Lung microvascular endothelial cell (primary cell): ENCODE measurements at places on chromosomes 12 and 14.

GRCh38 chr12:116990971-116991966 lies 80.5 kb downstream of the FBXW8 start:
- DNase-seq: no peak

DNA sequence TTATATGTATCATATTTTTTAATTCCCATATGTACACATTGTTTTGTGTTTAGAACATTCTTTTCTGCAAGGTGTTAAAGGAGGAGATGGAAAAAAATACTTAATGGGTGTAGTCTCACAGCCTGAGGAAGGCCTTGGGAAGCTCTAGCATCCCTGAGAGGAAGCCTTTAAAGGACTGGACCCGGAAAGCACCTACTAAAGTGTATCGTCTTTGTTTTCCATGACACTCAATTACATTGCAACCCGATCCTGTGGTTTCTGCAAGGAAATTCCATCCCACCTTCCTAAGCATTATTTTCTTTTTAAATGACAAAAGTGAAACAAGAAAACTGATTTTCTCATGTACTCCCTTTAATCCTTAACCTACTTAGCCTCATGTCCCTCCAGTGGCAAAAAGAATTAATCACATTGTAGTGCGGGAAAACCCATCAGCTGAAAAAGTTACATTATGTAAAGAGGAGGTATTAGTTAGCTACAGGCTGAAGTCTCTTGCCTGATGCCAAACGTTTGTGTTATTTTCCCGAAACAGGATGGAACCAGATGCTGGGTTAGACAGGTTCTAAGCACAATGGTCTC lies 147.8 kb upstream of the CPSF6 start:
- DNase-seq: no peak

- peak; percentile 34 for DNase-seq
These were observed 459.2 kb downstream of the RAD51B start for GRCh38 chr14:68278576-68279436.

DNA sequence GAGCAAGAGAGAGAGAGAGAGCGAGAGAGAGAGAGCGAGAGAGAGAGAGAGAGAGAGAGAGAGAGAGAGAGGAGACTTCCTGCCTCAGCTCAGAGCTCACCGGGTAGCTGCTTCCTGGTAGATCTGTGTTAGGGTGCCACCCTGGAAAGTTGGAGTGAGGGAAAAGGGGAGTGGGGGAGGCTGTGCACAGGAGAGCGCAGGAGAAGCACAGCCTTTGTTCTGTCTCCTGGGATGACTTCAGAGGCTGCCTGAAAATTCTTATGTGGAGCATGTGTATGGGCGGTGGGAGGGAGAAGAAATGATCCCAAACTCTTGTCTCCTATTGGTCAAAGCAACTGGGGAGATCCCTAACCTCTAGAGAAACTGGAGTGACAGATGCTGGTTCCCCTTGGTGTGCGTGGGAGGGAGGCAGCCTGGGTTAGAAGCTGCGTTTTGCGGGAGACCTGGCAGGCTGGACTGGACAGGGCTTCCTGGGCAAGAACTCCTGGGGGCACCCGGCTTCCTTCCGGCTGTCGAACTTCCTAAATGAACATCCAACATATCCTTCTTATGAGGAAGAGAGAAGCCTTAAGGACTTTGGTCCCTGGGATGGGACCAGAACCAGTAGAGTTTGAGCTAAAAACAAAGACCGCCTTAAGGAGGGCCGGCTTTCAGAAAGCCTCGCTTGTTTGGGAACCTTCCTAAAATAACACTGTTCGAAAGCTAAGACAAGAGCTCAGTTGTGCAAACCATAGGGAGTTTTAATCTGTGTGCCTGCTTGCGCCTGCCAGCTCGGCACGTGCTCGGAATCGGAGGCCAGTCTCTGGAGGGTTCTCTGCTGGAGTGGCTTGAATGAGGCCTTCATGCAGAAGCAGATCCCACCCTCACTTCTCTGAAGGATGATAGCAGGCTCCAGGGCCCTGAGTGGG lies 30.4 kb upstream of the BEGAIN start:
- no peak for DNase-seq

DNA sequence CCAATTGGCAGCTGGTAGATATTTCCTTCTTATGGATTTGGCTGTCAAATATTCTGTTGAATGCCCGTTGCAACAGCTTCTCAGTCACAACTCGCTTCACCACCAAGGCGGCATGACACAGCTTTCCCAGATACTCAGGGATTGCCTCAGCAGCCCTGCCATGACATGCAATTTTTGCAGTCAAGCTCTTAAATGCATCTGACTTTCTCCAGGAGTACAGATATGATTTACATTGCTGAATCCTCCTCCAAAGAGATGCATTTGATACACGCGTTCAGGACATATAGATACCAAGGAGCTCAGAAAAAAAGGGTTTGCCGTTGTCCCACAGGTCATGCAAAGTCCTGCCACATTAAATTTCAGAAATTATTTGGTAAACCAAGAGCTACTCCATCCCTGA lies 6.5 kb downstream of the KRT5 start:
- no peak for DNase-seq

DNA sequence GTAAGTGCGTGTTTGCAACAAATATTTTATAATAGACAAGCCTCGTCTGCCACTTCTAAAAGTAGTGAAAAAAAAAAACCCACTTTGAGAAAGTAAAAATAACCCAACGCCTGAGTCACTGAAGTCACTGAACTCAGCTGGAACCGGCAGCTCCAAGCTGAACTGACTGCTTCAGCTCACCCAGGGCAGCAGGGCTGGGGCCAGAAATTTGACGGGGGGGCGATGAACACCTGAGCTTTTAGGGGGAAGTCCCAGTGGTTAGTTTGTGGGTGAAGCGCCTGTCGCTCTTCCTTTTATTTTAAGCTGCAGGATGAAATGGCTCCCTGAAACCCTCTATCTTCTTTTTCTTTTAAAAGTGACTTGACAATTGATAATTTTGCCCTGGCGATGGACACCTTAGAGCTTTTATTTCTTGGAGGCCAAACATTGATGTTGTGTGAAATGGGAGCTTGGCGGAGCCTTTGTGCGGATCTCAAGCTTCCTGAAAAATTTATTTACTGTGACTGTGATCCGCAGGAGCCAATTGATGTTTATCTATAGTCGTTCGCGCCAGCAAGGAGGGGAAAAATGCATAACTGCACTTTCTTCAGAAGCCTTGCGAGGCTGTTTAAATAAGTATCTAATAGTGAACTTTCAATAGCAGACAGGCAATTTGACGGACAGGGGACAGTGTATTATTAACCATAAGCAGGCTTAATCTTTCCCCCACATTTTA lies 173.2 kb upstream of the MYL2 start:
- DNase-seq: no peak

- no peak for DNase-seq
These were observed 206.5 kb downstream of the EFCAB11 start for GRCh38 chr14:89748004-89748403.

- no peak for DNase-seq
These were observed 124.4 kb downstream of the SLC38A4 start for GRCh38 chr12:46701356-46701755.

DNA sequence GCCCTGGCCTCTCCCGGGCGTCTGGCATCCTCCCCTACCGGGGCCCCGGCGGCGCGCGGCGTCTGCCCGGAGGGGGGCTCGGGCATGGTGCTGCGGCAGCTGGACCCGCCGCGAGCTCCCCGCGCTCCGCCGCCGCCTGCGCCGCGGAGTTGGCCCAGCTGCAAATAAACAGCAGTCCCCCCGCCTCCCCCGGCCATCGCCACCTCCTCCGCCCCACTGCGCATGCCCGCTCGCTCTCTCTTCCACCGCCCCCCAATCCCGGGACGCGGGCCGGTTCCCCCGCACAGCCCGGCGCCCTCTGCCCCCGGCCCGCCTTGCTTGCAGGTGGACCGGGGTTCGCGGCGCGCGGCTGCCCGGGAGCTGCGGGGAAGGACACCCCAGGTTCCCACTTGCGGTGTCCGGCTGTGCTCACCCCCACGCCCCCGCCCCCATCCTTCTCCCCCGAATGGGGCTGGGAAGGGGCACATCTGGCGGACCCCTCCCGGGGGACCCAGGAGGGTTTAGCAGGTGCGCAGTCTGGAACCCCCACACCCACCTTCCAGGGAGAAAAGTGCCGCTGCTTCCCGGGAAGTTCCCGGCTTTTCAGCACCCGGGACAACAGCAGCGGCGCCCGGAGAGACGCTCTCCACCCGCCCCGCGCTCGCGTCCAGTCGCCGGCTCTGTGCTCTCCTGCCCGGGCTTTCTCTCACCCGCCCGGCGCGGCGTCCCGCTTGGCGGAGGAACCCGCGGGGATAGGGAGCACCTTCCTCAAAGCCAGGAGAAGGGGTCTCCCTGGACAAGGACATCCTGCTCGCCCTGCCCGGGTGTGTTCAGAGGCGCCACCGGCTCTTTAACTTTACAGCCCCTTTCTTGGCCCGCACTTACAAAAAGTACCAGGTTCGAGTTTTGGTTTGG lies at the start of gene TMTC1:
Gene TMTC1, minus strand, starts transcription at position 170 of the 894 bp plus-strand sequence. CDS start 191 bp downstream, outside the sequence.
- peak; percentile 77 for DNase-seq

DNA sequence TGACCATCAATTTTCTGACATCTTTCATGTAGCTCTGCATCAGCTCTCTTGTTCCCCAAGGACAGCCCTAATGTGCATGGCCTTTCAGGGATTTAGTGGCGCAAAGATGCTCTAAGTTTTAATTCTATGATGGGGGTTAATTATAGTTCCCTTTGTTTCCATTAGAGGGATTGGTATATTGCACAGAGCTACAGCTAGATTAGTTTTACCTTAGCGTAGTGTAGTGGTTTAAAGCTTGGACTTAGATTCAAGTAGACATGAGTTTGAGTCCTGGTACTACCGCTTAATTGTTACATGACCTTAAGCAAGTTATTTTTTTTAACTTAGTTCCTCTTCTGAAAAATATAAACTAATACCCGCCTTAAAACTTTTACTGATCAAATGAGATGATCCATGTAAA lies 247.8 kb upstream of the KRR1 start:
- no peak for DNase-seq

- DNase-seq: peak; percentile 59
These were observed 47.6 kb downstream of the DCAF5 start for GRCh38 chr14:69105326-69105725.

DNA sequence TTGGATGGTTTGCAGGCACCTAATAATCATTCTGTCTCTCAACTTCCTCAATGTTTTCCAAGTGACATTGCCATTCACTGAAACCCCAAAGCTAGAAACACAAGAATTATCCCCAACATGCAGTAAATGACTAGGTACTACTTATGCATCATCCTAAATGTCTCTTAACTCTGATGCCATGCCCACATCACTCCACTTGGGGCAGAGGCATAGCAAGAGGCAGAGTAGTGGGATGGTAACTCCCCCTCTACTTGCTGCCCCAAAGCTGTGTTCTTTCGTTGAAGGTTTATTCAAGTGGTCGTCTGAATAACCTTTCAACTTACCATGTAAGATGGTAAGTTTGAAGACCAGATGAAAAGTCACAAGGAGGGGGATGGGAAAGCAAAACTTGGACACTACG lies 77.9 kb upstream of the SOX5 start:
- no peak for DNase-seq

DNA sequence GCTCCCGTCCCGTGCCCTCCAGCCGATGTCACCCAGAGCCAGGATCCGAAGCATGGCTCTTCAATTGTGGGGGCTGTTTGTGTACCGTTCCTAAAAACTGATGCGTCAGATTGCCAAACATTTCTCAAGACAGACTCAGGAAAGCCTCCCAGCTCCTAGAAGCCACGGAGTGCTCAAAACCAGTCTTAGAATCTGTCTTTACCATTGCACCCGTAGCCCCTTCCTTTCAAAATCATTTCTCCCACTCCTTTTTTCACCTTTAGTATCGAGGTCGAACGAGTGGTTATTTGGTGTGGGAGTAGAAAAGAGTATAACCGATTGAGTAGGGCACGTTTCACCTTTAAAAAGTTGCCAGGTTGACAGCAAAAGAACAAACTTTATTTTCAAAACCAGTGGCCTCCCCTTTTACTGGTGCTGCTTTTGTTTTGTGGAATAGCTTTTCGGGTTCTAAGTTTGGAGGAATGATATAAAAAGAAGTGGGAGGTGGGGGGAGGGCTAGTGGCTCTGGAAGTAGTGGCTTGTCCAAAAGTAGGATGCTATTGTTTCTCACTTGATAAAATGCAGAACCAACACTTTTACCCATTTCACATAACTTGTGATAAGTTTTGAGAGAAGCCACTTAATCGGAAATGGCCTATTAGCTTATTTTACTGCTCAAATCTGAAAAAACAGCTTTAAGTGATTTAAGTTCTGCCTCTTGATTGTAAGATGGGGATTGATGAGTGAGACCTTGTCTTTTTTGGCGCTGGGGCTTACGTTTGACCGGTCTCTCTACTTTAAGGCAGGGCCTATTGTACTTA lies 803 bp downstream of the STK38L start:
- peak; percentile 16 for DNase-seq

GRCh38 chr14:52313903-52314594 lies at the start of gene PTGER2:
TSS of gene PTGER2 (plus strand) at chr14:52314312. CDS start at chr14:52314549, 237 bp downstream.
- peak; percentile 31 for DNase-seq

GRCh38 chr12:71236133-71236660 lies 78.4 kb upstream of the TSPAN8 start:
- DNase-seq: no peak

DNA sequence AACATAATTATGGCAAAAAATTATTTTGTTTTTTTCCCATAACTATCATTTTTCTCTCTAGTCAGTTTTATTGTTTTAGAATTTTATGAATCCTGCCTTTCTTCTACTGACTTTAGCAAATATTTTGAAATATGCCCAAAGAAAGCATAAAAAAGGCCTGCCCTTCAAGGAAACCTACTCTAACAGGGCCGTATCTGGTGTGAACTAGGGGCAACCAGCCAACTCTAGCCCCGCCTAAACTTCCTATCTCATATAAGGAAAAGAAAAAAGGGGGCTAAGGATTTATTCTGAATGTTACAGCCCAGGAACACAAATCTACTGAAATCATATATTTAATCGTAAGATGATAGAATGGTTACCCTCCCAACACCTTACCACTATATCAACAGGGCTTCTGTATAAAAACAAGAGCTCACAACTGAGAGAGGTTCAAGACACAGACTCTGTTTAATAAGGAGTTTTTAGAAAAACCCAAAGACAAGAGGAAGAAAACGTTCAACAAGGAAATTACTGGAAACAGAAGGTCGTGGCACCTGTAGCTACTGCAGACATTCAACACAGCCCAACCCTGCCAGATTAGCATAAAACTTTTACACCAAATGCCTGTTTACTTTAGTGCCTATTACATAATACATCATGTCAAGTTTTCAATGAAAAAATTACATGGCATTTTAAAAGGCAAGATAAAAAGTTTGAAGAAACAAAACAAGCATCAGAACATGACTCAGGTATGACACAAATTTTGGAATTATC lies 12.9 kb upstream of the EPYC start:
- DNase-seq: no peak

- DNase-seq: no peak
These were observed 84.6 kb downstream of the OTOGL start for GRCh38 chr12:80183939-80184338.

GRCh38 chr14:59407246-59408010 lies 57.8 kb downstream of the GPR135 start:
- DNase-seq: peak; percentile 91
